SIG-M5 (cell line): ENCODE measurements at places on chromosomes 7 and 10.

DNA sequence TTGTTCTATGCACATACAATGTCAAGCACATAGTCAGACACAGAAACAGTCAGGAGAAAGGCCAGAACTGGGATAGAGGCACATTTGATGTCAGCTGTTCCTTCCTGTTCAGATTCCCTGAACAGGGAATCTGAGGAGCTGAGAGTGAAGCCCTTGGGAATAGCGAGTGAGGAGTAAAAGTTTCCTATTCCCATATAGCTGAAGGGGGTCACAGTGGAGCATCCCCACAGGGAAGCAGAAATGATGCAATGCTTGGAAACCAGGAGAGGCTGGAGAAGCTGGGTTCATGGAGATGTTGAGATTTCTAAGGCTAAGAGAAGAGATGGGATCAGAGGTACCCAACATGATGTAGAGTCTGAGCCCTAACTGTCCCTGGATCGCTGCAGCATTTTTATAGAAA, 11.3 kb upstream of the PRXL2A start:
- no peak for DNase-seq

DNA sequence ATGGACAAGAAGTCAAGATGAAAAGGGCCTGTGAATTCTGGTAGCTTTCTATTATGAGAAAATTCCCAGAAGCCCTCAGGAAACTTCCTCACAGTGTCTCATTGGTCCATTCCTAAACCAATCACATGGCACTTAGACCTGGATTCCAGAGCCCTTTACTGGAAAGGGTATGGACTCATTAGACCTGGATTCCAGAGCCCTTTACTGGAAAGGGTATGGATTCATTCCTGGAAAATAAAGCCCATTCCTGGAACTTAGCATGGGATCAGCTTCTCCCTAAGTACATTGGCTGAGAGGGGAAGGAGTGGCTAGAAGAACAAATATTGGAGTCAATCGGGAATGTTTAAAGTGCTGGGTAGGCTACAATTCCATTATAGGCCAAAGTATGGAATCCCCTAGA, 3.7 kb upstream of the CACUL1 start:
- DNase-seq = no peak

DNA sequence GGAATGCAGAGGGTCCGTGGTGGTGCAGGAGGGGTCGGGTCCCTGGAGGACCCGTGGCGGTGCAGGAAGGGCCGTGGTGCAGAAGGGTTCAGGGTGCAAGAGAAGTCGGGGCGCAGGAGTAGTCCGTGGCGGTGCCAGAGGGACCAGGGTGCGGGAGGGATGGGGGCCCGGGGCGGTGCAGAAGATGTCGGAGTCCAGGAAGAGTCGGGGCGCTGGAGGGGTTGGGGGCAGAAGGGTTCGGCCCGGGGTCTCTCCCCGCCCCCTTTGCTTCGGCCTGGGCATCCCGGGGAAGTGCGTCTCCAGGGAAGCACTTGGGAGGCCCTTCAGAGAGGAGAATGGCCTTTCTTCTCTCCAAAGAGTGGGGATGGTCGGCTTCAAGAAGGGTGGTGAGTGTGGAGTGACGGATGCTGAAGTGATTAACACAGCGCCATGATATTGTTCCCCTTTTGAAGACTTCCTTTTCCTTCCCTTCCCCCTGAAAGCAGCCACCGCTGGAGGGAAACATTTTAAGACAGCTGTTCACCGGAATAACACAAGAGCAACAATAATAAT, 997 bp downstream of the WDR37 start:
- DNase-seq = no peak

- no peak for DNase-seq
Observed at GRCh38 chr10:113036619-113037018, 86.6 kb downstream of the TCF7L2 start.

DNA sequence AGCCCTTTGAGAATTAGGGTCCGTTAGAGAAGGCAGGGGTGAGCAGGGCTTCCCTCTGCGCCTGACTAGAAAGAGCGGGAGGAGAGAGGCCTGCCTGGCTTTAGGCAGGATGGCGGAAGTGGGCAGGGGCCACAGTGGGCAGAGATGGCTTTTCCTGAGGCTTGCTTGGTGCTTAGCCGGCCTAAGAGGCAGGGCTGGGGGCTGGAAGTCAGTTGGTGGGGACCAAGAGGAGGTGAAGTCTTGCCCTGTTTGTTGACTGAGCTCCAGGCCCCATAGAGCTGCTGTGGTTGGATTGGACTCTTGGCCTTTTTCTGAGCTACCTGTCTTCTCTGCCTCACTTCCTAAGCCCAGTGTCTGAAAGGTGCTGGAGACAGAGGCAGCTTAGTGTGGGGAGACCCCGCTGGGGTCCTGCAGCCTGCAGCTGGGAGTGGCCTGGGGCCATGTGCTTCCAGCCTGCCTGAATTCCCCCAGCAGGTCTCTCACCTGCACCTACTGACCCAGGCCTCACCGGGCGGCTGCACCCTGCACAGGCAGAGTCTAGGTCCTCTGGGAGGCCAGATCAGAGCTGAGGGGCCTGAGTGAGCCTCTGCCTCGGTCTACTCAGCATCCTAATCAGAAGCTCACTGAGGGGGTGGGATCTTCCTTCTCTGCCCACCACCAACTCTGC, 4.8 kb downstream of the FAM241B start:
- DNase-seq = no peak

DNA sequence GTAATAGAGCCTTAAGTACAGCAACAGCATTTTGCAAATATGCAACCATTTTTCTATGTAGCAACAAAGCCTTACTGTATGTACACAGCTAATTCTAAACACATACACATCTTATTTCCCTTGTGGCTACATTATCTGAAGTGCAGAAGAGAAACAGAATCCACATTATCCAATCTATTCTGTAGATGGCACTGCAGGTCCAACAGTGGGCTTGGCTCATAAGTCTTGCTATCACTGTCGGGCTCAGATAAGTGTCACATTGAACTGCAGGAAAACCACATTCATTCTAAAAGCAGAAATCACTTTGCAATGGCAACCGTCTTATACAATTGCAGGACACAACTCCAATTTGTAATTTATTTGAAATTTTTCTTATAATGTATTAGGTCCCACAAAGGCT, 109.8 kb upstream of the NOBOX start:
- no peak for DNase-seq

DNA sequence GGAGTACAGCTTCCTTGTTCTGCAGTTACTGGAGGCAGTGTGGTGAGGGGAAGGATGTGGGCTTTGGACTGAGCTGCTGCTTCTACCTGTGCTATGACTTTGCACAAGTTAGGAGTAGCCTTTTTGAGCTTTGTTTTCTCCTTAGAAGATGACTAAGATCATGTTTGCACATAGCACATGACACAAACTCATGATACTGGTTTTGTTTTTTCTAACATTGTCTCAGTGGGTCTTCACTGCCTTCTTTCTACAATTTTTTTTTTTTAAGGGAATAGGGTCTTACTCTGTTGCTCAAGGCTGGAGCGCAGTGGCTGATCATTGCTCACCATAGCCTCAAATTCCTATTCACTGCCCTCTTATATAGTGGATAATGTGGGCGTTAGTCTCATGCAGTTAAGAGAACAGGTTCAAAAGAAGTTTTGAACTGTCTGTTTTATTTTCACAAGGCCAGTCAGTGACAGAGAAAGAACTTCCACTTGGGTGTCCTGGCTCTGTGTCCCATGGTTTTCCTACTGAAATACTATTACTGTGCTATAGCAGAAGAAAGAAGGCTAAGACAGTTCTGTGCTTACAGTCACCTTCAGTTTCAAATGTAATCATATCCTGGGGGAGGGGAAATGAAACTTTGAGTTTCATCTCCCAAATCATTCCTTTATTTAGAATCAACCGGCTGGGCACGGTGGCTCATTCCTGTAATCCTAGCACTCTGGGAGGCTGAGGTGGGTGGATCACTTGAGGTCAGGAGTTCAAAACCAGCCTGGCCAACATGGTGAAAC, 72.0 kb downstream of the KAT6B start:
- no peak for DNase-seq

GRCh38 chr7:11638011-11638774, 193.8 kb downstream of the THSD7A start:
- DNase-seq = no peak

GRCh38 chr7:48299580-48300169, 128.4 kb downstream of the ABCA13 start:
- no peak for DNase-seq

- DNase-seq = no peak
Observed at GRCh38 chr10:78365694-78366093, 332.0 kb downstream of the RPS24 start.

GRCh38 chr10:129876838-129877237, 87.2 kb downstream of the EBF3 start:
- DNase-seq = no peak

DNA sequence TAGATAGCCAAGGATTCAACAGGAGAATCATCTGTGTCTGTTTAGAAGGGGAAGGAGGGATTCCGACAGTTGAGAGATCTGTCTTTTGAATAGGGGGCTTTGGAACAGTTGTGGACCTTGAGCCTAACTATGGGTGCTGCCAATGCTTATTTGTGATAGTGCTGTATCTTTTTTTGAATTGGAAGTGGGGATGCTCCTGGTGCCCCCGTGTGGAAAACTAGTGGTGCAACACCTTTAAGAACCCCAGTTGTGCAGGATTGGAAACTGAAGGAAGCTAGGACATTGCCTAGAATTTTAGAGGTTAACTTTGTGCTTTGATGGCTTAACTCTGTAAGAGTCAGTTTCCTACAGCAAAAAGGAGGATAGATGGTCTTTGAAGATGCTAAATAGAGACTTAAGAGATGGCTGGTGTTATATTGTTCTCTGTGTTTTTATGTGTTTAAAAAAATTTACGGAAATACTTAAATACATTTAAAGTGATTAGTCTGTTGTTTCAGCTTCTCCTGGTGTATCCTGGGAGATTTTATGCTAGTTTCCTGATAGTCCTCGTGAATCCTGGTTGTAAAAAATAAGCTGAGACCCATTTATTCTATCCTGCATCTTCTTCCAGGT, 69.3 kb downstream of the AP3M1 start:
- DNase-seq = no peak

DNA sequence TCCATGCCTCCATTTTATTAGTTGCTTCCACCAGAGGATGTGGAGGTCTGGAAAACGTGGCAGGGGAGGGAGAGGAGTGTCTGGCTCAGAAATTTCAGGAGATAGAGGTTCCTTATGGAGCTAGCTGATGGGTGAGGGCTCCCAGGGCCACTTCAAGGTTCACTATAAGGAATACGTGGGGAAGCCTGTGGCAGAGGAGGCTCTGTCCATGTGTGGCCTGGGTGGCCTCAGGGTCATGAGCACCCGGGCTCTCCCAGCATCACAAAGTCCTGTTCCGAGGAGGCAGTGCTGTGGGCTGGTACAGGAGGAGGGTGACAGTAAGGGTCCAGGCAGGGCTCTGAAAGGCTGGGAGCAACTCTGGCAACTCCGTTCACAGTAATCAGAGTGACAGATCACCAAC, 24.6 kb downstream of the ARHGAP22 start:
- no peak for DNase-seq

DNA sequence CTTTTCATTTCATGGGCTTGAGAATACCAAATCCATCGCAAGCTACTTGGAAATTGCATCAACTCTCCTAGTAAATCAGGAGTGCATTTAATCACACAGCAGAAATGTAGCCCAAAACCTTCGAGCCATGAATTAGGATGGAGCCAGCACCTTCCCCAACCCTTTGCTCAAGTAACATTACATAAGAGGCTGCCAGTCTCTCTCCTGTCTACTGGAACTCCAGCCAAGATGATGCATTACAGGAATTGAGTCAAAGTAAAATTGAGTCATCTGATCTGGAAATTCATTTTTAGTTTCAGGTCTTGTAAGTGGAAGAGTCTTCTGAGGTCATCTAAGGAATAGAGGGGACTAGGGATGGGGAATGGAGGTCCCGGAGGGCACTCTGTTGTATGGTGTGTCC, 69.7 kb upstream of the FHIP2A start:
- no peak for DNase-seq

GRCh38 chr10:129586898-129587443, 119.9 kb downstream of the MGMT start:
- no peak for DNase-seq

DNA sequence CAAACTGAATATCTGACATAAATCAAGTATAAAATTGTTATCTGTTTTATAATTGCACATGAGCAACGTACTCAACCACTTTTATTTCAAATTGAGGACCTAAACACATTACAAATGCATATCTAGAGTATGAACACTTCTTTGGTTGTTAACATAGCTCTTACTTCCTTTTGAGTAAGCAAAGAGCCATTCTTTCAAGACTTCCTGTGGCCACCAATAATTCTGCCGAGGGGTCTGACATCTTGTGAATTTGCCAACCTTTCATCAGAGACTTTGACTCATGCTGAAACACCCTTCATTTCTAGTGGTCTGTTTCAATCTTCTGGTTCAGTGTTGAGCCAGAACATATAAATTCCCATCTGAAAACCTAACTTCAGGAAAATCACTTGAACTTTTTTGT, 59.4 kb downstream of the CDK14 start:
- DNase-seq = no peak

GRCh38 chr10:3248526-3249306, 76.1 kb upstream of the PITRM1 start:
- no peak for DNase-seq

DNA sequence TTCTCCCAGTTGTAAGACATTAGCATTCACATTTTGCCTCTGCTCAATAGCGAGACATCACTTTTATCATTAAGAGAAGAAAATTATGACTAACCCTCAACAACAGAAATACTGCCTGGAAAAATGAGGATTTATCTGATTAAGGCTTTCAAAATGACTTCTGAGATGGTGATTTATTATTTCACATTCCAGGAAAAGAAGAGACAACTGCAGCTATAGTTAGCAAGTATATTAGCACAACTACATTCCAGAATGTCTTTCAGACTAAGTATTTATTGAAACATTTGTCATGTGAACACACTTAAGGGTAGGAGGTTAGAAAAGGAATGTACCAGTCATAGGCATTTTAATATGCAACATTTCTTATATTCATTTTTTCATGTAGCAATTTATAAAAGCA, 162.0 kb downstream of the IQUB start:
- DNase-seq = no peak

DNA sequence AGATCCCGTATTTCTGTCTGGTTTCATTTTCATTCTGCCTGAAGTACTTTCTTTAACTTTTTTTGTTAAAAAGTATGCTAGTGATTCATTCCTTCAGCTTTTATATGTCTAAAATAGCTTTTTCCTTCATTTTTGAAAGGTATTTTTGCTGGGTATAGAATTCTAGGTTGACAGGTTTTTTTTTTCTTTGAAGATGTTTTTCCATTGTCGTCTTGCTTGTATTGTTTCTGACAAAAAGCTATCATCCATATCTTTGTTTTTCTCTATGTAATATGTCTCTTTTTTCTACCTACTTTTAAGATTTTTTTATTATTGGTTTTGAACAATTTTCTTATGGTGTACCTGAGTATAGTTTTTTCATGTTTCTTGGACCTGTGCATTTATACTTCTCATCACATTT, 8.2 kb downstream of the CUTC start:
- no peak for DNase-seq

- DNase-seq = no peak
Observed at GRCh38 chr7:110612680-110613079, 478.2 kb upstream of the LRRN3 start.

- DNase-seq = no peak
Observed at GRCh38 chr10:30553626-30554439, 75.7 kb downstream of the LYZL2 start.
